ENCODE measurements at places on chromosomes 16 and 17. TPM values are rescaled to one million over a fixed set of nuclear protein-coding genes. Genes with fewer than 3 reads are reported as not detected.

DNA sequence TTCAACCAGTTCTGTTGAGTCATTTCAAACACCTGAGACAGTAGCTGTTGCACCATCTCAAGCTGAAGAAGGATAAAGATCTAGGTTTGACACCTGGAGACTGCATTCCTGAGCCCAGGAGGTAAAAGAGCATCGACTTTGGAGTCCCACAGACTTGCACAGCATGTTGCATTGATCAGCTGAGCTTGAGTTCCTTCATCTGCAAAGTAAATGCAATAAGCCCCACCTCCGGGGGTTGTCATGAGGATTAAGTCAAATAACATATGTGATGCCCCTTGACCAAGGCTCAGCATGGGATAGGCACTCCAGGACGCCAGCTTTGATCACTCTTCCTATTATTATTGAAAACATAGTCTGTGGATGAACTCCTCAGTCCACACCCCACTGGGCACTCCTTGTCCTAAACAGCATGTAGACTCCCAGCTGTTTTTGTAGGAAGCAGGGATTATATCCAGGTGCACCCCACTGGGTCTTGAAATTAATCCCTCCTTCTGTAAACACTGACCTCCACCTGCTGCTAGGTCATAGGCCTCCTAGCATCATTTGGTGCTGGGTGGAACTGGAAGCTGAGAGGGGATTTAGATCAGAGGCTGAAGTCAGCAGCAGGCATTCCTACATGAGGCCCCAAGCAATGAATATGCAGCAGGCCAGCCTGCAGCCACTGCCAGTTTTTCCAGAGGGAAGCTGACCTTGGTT is 259.0 kb downstream of the HS3ST4 start:
- DNase-seq, result no peak

DNA sequence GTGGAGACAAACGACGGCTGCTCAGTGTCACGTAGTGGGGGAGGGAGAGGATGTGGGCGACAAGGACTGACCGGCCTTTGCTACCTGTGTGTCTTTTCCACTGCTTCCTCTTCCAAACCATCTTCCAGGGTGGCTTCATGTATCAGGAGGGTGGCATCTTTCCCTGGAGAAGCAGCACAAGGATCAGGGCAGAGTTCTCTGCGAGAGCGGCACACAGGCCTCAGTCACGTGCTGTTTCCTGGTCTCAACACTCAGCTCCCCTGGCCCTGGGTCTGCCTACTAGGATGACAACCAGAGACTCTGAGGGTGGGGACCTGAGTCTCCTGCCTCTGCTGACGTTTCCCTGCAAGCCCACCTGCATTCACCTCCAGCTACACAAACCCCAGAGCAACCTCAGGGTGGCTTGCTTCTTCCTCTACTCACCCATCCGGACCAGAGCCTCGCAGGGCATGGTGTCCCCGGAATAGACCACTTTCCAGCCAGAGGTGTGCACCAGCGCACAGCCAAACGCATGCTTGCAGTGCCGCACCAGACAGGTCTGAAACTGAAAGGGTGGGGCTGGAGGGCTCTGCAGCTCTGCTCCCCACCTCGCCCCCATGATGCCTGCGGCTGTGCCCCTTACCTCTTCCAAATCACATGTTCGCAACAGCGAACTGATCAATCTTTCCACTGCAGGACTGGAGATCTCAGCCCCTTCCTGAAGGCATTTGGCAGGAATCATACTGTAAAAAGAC is 23.3 kb downstream of the ELAC2 start:
- no peak for DNase-seq

DNA sequence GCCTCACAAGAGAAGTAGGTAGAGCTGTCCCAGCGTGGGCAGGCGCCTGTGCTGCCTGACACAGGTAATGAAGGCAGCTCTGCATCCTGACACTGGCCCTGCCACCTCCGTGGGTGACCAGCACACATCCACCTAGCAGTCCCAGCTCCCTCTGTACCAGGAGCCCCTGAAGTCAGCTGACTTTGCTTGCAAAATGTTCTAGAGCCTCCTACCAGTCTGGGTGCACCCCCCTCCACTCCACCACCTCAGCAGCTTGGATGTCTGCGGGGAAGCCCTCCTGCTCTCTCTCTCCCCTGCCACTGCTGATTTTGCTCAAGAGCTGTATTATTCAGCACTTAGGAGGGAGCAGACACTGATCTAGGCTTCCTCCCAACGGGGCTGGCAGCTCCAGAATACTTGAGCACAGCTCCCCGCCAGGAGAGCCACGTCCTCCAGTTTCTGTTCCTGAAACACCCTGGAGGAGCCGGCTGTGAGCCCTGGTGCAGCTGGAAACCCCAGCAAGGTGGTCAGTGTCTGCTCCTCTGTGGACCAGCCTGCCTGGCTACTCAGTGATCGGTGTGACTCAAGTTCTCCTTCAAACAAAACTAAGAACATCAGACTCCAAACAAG is 1.0 kb downstream of the RNF166 start:
- DNase-seq, result no peak

GRCh38 chr17:75133001-75133400 is 1.5 kb upstream of the NT5C start:
- DNase-seq, result no peak

DNA sequence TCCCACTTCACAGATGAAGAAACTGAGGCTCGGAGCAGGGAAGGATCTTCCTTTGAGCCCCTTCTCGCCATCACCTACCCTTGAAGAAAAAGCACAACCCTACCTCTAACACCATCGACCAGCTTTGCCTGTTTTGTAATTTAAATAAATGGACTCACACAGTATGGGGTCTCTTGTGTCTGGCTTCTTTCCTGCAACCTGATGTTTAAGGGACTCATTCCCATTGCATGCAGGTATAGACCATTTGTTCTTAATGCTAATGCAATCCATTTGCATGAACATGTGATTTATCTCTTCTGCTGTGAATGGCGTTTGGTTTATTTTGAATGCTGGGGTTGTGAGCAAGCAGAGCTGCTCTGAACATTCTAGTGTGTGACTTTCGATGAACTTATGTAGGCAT is 150.8 kb upstream of the FOXF1 start:
- DNase-seq, result no peak

DNA sequence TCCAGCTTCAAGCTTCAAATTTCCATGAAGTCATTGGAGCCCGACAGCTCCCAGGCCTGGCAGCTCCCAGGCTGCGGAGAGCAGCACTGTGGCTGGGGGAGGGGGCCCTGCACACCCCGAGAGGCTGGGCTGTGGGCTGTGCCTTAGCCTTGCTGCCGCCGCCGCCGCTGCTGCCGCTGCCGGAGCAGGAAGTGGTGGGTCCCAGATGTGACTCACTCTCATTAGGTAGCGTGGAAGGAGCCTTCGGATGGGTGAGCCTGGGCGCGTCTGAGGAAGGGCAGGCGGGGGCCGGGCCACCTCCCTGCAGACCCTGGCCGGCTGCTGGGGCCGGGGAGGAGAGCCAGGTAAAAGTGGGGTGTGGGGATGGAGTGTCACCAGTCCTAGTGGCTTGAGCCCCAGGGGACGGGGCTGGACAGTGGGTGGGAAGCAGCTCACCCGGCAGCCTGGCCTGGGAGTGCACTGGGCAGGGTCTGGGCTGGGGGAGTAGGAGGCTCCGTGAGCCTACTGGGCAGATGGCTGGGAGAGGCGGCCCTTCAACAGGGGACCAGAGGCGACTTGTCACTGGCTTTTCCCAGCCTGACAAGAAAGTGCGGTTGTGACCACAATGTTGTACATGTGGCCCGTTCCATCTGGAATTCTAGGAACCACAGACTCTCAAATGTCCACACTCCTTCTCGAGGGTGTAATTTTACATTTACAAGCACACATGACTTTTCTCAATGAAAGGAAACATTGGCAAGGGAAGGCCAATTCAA is at the start of gene ADCY7:
ADCY7 (plus strand) TSS at position 215 of the 755 bp plus-strand sequence. CDS start 21,629 bp downstream, outside the sequence.
- no peak for DNase-seq

GRCh38 chr17:43170766-43171585 is at the start of gene NBR1:
Gene NBR1, plus strand, starts transcription at chr17:43171214. Its CDS starts 4,586 bp downstream, at chr17:43175800.
- DNase-seq, result peak; percentile 94

GRCh38 chr16:8376430-8376829 is 213.9 kb downstream of the TMEM114 start:
- no peak for DNase-seq

DNA sequence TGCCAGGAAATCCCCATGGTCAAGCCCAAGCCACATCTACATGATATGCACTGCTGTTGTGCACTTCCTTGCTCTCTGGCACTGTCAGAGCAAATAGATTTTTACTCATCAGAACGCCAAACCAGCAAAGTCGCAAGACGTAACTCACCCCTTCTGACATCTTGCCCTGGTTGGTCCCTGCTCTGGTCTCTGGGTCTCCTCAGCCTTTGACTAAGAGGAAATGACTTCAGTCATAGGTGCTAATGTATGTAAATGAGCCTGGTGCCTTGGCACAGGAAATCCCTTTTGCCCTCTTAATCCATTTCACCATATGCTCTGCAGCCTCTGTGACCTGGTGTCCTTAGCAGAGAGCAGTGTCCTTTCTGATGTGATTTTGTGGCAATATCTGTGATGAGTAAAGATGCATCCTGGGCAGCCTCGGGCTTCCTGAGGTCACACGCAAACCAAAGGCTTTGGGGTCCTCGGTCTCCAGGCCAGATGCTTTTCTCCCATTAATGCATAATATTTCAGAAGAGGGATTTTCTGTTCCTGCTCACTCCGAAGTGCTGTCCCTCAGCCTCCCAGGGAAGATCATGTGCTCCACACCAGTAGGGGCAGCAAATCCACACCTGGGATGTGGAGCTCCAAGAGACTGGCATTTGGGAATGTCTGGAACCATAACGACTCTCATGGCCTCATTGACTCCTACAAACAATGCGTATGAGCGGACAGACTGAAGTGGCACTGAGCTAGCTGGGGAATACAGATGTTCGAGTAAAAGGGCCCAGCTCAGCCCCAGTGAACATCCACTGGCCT is 66.9 kb downstream of the GP2 start:
- no peak for DNase-seq

DNA sequence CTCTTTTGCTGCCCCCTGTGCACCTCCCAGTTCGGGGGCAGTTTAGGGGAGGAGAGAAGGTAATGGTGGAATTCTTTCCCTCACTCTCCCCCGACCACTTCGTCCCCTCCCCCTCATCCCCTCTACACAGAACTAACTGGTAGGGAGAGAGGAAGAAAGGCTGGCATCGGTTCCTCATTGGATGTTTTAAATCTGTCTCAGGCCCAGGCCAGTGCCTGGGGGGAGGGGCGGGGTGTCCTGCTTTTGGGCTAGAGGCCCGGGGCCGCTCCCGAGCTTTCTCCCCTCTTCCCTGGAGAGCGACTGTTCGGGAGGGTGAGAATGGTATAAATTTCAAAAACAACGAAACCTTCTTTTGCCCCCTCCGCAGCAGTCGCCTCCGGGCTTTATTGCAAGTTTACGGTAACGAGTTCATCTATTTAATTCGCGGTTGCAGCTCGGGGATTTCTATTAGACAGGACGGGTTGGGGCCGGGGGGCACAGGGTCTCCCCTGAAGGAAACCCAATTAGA is at the start of gene PRAC2:
PRAC2 (plus strand) TSS at position 271 of the 508 bp plus-strand sequence. CDS start 1,226 bp downstream, outside the sequence.
- no peak for DNase-seq

GRCh38 chr17:1109606-1110540 is 69.9 kb downstream of the ABR start:
- peak; percentile 80 for DNase-seq

DNA sequence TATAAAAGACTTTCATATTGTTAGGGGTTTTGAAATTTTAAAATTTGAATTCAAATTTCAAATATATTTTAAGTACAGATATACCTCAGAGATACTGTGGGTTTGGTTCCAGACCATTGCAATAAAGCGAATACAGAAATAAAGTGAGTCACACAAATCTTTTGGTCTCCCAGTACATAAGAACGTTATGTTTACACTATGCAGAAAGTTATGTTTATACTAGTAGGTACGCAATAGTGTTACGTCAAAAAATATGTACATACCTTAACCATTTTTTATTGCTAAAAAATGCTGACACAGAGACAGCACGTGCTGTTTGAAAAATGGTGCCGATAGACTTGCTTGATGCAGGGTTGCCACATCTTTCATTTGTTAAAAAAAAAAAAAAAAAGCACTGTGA is 19.7 kb downstream of the NUP88 start:
- DNase-seq, result no peak

- DNase-seq, result no peak
Observed at GRCh38 chr16:87949071-87949744, 2.0 kb upstream of the BANP start.

GRCh38 chr17:27807567-27808470 is 7.5 kb upstream of the NOS2 start:
- no peak for DNase-seq

GRCh38 chr17:38454532-38454931 is 26.3 kb downstream of the ARHGAP23 start:
- no peak for DNase-seq

DNA sequence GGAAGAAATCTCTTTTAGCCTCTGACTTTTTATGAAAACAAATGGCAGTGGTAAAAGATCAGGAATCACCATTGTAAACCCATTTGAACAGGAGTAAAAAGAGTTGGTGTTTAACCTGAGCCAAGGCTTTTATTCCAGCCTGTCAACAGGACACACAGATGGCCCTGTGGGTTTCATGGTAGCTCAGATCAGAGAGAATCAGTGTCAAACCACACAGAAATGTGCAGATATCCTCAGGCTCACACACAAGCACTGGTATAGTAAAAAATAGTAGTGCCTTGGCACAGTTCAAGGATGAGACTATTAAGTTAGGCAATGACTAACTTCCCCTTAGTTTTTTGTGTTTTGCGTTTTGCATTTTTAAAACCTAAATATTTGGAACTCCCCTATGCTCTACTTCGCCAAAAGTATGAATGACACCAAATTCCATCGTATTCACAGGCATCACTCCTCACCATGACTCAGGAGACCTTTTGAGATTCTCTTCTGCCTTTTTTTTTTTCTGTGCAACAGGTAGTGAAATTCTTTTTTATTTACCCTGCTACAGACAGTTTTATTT is 1200.0 kb downstream of the CDH11 start:
- DNase-seq, result no peak

- no peak for DNase-seq
Observed at GRCh38 chr17:1868090-1868489, 38.3 kb downstream of the RPA1 start.

DNA sequence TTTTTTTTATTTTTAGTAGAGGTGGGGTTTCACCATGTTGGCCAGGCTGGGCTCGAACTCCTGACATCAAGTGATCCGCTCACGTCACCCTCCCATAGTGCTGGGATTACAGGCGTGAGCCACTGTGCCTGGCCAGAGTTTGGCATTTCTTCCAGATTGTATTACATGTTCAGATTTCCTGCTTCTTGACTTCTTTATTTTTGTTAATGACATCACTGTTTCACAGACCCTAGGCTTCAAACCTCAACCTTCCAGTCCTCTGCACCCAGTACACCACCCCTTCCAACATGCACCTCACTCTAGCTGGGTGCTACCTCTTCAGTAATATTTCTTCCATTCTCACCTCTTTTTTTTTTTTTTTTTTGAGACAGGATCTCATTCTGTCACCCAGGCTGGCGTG is 53.6 kb upstream of the ZFHX3 start:
- no peak for DNase-seq

- DNase-seq, result no peak
Observed at GRCh38 chr17:20991276-20992037, 51.4 kb downstream of the USP22 start.

Gene FADS6
- 0.82 TPM for total RNA-seq

Gene CES1
- total RNA-seq, result 2.1 TPM

Gene ICAM2
- 1.2 TPM for total RNA-seq

Gene PLEKHM1
- 63.1 TPM for total RNA-seq

Gene FBXO39
- 0.26 TPM for total RNA-seq

Gene TSPOAP1
- 18.4 TPM for total RNA-seq

Gene ZKSCAN2
- total RNA-seq, result 16.9 TPM

Gene KRT25
- total RNA-seq, result not detected

Measured in type B pancreatic cell (in vitro differentiated cells).